ENCODE measurements at places on chromosomes 5 and 9.

DNA sequence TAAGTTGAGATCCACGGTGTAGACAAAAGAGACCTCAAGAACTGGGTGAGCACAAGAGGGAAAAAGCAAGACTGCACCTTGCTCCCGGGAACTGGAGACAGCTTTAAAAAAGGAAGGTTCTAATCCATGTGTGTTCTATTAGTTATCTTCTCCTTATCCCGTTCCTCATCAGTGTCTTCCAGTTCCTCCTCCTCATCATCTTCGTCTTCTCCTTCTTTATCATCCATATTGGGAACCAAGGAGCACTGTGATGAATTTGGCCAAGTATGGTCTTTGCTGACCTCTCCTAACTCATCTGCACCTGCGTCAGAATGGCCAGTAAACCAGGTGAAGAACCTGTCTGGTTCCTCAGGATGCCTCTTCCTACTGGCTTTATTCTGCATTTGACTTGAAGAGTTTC, 22.1 kb downstream of the EHMT1 start:
- no peak for DNase-seq

DNA sequence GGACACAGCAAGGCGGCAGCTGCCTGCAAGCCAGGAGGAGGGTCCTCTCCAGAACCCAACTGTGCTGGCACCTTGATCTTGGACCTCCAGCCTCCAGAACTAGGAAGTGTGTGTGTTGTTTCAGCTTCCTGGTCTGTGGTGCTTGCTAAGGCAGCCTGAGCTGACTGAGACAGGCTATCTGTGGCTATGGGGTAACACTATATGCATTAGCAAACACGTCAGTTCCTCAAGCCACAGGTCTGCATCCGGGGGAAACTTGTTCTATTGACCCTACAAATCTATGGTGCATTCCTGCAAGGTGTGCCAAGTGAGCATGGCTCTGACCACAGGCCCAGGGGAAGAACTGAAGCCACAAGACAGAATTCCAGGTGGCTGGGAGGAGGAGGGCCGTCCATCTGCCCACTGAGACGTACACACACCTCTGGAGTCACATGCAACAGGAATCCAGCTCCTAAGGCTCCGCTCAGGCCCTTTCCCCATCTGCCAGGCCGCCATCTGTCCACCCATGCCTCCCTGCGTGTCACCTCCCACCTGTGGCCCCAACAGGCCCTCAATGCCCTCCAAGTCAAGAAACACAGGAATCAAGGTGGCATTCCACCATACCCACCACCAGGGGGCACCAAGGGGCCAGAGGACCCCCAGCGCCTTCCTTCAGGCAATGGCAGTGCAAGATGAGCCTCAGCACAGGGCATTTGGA, 174.9 kb downstream of the ROR2 start:
- peak; percentile 71 for DNase-seq

DNA sequence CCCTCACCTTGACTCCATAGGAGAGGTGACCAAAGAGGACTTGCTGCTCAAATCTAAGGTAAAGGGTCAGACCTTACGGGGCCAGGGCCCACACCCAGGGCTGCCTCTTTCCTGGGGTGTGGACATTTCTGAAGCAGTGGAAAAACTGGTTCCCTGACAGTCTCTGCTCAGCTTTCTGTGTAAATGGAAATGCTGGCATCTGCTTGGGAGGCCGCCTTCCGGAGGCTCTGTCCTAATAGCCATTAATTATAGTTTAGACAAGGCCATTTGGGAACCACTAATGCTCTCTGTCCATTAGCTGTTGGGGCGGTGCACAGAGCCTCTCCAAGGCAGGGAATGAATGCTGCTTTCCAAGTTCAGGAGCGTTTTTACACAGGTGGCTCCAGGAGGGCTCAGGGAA, 17.3 kb downstream of the USP20 start:
- no peak for DNase-seq

DNA sequence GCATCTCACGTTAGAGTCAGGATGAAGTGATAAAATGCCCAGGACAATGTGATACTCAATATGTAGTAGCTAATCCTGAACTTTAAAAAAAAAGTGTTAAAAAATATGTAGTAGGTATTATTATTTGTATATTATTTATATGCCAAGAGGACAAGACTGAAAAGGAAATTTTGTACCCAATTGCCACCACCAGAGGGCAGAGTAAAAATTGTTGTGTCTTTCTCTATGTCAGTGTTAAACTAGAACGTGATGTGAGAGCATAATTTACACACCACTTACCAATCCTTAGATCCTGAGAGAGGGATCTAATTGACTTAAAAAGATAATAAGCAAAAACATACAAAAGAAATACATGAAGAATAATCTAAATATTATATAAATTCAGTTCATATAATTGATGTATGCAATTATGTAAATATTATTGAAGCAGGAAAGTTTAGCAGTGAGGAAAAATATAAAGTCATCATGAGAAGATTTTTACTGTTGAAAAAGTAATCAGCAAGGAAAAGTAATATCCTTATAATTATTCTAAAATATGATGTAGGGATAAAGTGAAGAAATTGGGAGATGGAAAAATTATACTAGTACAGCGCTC, 288.9 kb downstream of the RAB3C start:
- peak; percentile 50 for DNase-seq

DNA sequence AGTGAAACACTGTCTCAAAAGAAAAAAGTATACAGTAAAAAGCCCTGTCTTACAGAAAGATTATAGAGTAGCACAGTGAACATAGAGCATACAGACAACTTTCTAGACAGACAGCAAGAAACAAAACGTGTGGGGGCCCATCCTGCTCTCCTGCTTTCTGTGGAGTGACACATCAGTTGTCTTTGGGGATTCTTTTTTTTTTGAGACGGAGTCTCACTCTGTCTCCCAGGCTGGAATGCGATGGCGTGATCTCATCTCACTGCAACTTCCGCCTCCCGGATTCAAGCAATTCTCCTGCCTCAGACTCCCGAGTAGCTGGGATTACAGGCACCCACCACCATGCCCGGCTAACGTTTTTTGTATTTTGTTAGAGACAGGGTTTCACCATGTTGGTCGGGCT, 14.9 kb downstream of the CDHR2 start:
- DNase-seq: no peak

DNA sequence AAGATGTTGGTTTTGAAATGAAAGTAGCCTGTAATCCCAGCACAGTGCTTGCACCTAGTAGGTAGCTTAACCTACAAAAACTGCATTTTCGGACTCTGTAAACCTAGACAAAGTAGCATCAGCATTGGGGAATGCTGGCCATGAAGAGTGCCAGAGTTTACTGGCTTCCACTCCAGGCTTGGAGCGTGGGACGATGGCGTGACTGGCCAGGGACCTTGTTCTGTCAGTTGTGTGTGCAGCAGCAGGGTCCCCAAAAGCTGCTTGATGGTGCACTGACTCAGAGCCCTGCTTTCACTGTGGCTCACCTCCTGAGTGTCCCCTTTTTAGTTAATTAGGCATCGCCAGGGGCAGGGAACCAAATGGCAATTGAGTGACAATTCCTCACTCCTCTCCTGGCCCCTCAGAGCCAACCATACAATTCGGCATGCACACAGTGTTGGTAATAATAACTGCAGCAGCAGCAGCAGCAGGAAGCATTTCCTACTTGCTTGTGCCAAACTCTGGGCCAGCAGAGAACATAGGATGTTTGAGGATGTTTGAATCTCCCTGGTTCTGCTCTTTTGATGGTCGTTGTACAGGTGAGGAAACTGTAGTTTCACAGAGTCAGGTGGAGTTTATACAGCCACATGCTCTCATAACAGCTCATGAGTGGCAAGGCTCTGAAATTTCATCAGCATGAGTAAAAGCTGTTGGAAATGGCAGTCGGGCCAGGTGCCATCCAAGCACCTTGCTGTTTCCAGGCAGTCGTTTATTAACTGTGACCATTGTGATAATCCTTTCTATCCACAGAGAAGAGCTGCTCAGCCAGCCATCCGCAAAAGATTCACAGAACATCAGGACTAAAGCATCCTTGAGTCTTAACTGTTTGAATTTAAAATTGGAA, 4.2 kb downstream of the UBE2QL1 start:
- DNase-seq: no peak

DNA sequence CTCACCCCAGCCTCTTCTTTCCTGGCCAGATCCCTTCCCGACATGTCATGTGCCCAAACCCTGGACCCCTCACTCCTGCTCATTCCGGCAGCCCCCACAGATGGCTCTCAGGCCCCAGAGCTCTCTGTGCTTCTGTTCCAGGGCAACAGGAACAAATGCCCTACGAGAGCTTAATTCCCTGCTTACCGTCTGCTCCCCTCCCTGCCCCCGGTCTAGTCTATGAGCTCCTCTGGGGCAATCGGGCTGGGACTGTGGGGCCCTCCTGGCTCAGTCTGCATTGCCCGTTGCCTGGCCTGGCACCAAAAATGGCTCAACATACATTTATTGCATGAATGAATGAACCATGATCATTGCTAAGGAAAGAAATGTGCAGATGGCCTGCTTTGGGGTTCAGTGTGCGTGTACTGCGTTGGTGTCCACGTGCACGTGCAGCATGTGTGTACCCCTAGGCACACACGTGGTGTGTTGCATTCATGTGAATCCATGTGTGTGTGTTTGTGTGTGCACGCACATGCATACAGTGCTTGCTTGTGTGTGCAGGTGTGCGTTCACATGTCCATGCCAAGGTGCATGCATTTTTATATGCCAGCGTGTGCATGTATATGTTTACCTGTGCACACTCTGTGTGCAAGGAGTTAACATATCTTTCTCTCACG, 201.2 kb upstream of the IER5L start:
- no peak for DNase-seq

DNA sequence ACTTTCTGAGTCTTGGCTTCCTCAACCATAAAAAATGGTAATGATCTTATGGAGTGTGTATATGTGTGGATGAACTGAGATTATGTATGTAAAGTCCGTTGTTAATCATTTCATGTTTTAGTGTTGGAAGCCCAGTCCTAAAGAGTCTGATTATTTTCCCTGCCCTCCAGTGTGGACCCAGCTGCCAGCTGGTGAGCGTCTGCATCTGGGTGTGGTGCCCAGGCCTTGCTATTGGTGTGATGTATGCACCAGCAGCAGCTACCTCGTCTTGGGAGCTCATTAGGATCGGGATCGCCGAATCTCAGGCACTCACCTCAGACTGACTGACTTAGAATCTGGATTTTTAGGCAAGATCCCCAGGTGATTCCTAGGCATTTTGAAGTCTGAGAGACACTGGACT, 63.8 kb downstream of the LRRC70 start:
- DNase-seq: no peak

DNA sequence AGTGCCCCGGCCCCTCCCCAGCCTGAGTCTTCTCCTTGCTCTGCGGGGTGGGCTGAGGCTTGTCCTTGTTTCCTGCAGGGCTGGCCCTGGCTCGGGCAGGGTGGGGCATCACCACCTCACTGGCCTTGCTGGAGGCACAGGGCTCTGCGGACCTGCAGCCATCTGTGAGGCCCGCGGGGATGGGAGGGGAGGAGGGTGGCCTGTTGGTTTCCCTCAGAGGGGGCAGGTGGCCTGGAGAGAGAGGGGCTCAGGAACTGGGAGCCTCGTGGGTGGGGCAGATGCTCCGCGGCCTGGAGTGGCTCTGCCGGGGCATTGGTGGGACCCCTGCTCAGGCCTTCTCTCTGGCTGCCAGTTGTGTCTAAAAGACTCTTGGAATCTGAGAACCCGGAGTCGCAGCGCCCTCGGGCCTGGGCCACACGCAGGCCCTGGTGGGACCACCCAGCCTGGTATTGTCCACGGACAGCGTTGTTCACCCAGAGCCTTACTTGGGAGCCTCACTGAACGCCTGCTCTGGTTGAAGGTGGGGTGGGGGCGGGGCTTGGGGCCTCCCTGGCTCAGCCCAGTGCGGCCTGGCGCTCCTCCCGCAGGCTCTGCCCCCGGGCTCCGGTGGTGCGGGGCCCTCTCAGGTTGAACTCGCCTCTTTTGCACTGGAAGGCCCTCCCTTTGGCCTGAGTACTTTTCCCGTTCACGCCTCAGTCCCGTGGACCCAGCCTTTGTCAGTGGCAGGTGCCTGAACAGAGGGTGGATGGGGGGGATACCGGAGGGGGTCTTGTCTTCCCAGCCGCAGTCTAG, 111.3 kb downstream of the RXRA start:
- DNase-seq: no peak

DNA sequence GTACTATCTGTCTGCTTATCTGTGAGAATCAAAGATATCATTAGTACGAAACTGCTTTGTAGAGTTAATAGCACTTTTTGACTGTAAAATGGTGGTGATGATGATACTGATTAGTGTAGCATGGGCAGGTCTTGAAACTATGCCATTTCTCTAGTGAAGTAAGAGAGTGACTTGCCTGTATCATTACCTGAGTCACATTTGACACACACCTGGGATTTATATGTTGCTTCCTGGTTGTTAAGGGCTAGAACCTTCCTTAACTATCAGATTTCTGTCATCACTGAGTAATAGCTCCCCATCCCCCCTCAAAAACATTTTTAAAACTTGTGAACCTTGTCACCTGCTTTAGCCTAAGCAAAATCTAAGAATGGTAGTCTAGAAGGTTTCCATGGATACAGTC, 135.6 kb upstream of the RORB start:
- no peak for DNase-seq

- DNase-seq: no peak
Observed at GRCh38 chr5:81748556-81748955, 2.3 kb downstream of the SSBP2 start.

- no peak for DNase-seq
Observed at GRCh38 chr5:1310118-1310517, 15.2 kb upstream of the TERT start.

GRCh38 chr5:32709750-32710549, 1.2 kb upstream of the NPR3 start:
- peak; percentile 71 for DNase-seq

DNA sequence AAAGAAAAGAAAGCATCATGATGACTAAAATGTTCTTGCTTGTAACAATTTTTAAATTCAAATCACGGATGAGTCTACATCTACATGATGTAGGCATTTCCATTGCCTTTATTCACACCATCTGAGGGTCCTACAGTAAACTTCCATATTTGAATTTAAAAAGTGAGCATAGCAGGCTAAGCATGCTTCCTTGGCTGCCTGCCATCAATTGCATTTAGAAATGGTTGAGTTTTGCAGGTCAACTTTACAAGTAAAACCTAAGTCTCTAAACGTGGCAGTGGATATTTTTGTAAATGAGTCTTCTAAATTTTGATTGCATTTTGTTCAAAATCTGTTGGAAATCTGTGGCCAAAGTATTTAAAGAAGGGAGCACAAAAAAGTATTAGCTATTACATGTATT, 136.5 kb upstream of the PTCH1 start:
- no peak for DNase-seq

DNA sequence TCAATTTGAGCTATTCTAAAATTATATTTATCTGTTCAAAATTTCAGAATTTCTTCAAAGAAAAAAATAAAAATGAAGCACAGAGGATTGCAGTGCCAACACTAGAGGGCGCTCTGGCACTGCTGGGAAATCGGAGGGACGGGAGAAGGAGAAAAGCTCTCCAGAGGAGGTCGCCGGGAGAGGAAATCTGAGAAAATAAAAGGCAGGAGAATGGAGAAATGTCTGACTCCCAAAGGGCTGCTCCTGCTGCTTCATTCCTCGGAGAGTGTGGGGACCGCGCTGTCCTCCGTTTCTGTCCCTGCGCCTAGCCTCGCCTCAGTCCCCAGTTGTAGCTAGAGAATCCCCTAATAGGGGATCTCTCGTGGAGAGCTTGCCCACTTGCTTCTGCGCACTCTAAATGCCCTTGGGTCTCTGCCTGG, 40.0 kb upstream of the ARSB start:
- DNase-seq: peak; percentile 41

GRCh38 chr9:73579823-73580222, 428.2 kb downstream of the ANXA1 start:
- no peak for DNase-seq

- no peak for DNase-seq
Observed at GRCh38 chr5:126233256-126233655, 190.0 kb upstream of the GRAMD2B start.

- DNase-seq: no peak
Observed at GRCh38 chr5:2797160-2797559, 45.7 kb upstream of the IRX2 start.

- DNase-seq: no peak
Observed at GRCh38 chr9:93286252-93287188, 102.6 kb downstream of the WNK2 start.
